ENCODE measurements at places on chromosomes 12 and 14.

GRCh38 chr14:89507926-89508460 is 91.0 kb upstream of the FOXN3 start:
- no peak for DNase-seq

GRCh38 chr12:111251787-111252186 is 117.1 kb downstream of the PHETA1 start:
- DNase-seq, result no peak

DNA sequence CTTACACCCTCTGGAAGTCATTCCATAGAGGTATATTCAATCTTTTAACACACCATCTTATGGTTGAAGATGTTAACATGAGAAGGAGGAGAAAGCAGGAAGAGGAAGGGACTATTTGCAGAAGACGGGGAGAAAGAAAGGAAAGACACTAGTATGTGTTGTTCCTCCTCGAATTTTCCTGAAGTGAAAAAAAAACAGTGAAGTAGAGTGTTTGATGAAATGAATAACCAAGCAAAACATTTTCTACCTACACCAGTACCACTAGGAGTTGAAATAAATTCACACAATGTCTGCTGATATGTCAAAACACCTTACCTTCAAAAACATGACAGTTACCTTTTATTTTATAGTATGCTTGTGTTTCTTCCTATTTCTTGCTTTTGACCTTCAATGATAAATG is 1.4 kb upstream of the CNOT2 start:
- DNase-seq, result no peak

- no peak for DNase-seq
Measured at GRCh38 chr12:48078901-48079300, 27.0 kb downstream of the SENP1 start.

DNA sequence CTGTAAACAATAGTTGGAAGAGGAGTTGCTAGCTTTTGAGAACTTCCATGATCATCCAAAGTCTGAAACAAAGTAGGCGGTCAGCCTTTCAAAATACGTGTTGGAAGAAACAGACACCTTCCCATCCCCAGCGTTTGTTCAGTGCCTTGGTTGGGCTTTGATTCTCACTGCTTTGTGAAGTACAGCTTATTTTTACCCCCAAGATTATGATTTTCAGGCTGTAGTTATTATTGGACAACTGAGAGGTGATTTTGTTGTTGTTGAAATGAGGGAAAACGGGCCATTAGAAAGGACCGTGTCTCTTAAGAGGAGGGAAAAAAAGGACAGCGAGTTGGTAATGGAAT is 921 bp upstream of the CEP83 start:
- DNase-seq, result no peak

DNA sequence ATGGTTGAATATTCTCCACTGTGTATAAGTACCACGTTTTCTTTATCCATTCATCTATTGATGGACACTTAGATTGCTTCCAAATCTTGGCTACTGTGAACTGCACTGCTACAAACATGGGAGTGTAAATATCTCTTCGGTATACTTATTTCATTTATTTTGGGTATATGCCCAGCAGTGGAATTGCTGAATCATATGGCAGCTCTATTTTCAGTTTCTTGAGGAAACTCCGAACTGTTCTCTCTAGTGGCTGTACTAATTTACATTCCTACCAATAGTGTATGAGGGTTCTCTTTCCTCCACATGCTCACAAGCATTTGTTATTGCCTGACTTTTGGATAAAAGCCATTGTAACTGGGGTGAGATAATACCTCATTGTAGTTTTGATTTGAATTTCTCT is 623.1 kb upstream of the LRFN5 start:
- no peak for DNase-seq

- no peak for DNase-seq
Measured at GRCh38 chr12:6235499-6235898, 35.3 kb downstream of the CD9 start.
